ENCODE measurements at places on chromosomes 2 and 18. TPM values are rescaled to one million over a fixed set of nuclear protein-coding genes. Genes with fewer than 3 reads are reported as not detected.

The RESP18 gene
- total RNA-seq, result not detected

The BOLA3 gene
- 25.5 TPM for total RNA-seq

The TMEM17 gene
- total RNA-seq, result 2.2 TPM

The PTMA gene
- 1,307 TPM for total RNA-seq

The DPYSL5 gene
- total RNA-seq, result not detected

The NR4A2 gene
- under 0.01 TPM for total RNA-seq

The ASTL gene
- not detected for total RNA-seq

The GNLY gene
- total RNA-seq, result not detected

The ZSWIM2 gene
- total RNA-seq, result 0.10 TPM

The NPHP1 gene
- total RNA-seq, result 4.6 TPM

The OSR1 gene
- total RNA-seq, result not detected

The MAP2 gene
- total RNA-seq, result 23.2 TPM

The FSHR gene
- not detected for total RNA-seq

The CIB4 gene
- total RNA-seq, result not detected

The PRSS56 gene
- not detected for total RNA-seq

The EML6 gene
- 0.65 TPM for total RNA-seq

The SPR gene
- 40.2 TPM for total RNA-seq
